ENCODE measurements at places on chromosomes 7 and 10.

DNA sequence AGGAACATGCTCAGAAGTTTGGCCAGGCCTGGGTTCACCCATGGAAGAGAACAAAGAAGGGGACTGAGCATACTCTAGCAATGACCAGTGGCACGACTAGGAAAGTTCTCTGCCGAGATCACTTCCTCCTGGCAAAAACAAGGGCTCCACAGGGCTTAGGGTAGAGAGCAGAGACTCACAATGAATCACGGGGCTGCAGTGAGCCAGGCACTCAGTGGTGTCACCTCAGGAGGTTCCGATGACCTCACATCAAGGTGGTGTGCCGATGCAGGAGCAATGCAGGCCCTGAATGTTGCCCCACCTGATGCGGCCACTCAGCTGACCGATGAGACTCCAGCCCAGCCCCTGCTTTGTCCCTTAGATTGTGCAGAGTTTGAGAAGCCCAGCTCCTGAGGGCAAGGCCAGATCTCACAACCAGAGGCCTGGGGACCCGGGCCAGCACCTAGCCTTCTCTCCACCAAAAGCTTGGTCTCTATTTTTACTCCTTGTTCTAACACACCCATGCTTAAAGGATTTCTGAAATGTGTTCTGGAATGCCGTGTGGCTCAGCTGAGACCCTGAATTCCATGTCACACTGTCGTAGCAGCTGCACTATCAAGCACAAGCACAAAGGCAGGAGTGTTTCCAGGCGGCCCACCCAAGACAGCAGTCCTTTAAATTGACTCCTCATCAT is 60.9 kb downstream of the COBL start:
- no peak for DNase-seq

DNA sequence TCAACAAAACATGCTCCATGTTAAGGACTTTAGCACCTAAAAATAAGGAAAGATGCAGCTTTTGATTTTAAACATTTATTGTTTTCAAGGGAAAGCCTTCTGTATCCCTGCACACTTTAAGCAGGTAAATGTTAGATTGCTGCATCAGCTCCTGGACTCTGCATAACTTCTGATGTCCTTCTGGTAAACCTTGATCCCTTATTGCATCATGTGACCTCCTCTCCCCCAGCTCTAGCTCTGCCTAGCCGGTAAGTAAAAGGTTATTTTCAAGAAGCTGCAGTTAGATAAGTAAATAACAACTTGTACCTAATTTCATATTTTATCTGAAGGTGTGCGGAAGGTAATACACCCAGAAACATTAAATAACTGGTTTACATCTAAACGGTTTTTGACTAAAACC is 37.5 kb downstream of the PDK4 start:
- no peak for DNase-seq

DNA sequence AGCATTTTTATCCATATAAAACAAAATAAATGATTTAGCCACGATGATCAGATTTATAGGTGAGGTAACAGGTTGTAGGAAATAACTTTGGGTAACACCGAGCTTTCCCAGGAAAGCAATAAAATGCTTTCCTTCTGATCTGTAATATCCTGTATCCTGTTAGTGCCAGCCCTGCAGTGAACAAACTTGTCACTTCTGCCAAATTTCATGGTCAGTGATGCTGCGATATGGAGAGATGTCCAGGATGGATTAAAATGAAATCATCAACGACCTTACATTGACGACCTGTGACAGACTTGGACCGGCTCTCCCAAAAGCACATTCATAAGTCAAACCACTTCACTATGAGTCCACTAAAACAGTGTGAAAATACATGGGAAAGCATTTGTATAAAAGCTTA is 608.0 kb upstream of the NRP1 start:
- DNase-seq = no peak

- no peak for DNase-seq
Observed at GRCh38 chr7:123003539-123004126, 8.1 kb upstream of the TAS2R16 start.

GRCh38 chr10:112631501-112632400 is 184.7 kb downstream of the VTI1A start:
- no peak for DNase-seq

DNA sequence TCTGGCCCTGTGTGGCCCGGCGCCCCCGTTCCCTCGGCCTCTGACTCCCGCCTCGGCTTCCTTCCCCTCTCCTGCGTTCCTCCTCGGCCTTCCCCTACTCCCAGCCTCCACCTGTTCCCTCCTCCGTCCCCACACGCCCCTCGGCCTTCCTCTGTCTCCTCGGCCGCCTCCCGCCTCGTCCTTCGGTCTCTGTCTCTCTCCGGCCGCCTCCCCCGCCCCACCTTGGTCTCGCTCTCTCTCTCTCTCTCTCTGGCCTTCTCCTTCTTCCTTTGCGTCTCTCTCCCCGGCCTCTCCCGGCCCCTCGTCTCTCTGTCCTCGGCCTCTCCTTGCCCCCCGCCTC is 588 bp downstream of the GET4 start:
- no peak for DNase-seq

DNA sequence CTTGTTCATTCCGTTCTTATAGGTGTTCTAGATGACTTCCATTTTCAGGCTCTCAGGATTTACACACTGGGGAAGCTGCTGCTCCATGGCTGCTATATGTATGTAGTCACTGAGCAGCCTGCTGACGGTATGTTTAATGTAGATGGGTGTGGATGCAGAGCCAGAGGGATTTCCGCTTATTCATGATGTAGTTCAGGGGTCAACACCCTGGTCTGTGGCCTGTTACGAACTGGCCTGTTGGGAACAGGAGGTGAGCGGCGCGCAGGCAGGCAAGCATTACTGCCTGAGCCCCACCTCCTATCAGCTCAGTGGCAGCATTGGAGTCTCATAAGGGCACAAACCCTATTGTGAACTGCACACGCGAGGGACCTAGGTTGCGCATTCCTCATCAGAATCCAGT is 33.9 kb downstream of the DNAJB6 start:
- DNase-seq = no peak

DNA sequence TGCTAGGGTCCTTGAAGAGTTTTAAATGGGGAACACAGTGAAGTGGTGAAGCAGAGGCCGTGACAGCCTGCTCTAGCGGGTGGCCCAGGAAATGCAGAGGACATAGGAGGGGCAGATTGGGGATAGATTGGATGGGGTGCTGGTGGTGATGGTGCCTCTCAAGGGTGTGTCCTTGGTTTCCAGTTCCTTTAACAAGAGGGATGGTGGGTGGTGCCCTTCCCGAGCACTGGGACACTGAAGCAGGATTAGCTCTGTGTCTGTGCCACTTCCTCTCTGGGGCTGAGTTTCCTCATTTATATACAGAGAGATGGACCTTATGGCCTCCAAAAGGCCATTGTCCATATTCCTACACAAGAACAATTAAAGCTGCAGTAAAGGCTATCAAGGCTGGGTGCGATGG is 285.5 kb downstream of the TCF7L2 start:
- DNase-seq = no peak

GRCh38 chr10:118692872-118693271 is 61.9 kb downstream of the CACUL1 start:
- DNase-seq = no peak

- DNase-seq = peak; percentile 87
Observed at GRCh38 chr10:85946713-85947326, 419.8 kb downstream of the GRID1 start.

DNA sequence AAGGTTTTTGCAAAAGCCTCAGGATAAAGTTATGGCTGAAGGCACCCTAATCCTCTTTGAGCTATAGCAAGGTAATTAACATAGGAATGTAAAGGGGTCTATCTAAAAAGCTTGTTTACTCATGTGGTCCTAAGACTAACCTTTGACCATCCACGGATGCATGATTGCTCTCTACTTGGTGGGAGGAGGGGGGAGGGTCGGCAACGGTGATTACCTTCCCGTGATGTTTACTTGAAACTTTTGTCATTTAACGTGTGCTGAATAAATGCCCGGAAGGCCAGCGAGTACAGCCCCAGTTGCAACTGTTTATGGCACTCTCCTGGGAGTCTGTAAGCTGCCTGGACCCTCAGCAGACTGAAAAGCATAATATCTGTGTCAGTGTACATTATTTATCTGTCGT is 78.9 kb upstream of the GPR22 start:
- DNase-seq = no peak
